ENCODE measurements at places on chromosomes 11 and 22.
A peak's percentile ranks its signal among the peaks of the same experiment; 100 is the strongest.

- DNase-seq = no peak
These were observed 31.9 kb downstream of the ANKK1 start for GRCh38 chr11:113419454-113420003.

- peak; percentile 31 for DNase-seq
These were observed 29.1 kb downstream of the DRD2 start for GRCh38 chr11:113446112-113446511.

DNA sequence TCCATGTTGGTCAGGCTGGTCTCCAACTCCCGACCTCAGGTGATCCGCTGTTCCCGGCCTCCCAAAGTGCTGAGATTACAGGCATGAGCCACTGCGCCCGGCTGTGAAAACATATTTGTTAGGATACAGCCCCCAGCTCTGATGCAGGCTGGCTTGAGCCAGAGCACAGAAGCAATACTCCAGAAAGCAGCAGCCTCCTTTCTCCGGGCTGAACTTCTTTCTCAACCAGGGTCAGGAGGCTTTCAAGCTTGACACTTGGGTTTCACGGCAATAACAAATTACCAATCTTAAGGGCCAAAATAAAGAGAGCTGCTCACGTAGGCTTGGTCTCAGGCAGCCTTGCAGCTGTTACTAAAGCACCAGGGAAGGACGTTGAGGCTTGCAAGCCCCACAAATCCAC lies 10.8 kb upstream of the CECR2 start:
- no peak for DNase-seq

DNA sequence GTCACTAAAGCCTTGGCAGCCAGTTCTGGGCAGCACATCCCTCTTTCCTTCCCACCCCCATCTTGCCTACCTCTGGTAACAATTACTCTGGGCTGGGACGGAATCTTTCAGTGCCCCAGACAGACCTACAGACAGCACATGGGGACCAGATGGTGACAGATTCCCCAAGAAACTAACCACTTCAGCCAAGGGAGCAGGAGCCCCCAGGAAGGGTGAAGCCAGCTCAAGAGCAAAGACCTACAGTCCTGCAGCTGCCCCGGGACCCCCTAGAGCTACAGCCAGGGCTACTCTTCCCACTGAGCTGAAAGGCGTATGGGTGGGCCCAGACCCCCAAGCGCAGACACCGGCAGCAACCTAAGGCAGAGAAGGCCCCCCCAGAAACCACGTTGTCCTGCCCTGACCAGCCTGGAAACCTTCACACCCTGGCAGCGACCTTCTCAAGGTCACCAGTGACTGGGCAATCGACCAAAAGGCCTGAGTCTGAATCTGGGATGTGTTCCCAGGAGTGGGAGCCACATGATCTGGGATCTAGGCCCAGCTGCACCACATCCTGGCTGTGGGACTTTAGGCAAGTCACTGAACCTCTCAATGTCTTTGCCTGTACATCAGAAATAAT lies 65.8 kb downstream of the LRRC32 start:
- peak; percentile 14 for DNase-seq

DNA sequence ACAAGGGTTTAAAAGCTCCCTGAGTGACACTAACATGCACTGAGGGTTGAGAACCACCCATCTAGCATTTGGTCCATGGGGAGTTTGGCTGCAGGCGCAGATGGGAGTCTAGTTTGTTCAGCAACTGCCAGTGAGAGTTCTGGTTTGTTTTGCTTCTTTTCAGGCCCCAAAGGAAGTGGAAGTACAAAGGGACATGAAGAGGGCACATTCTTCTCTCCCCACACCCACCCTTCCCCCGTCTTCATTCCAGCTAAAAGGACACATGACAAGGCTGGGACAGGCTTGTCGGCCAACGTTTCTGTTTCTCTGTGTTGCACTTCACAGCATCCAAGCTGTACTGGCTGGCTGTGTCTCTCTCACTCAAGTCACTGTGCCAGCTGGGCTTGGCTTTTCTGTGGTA lies 8.2 kb upstream of the ENDOD1 start:
- no peak for DNase-seq

- no peak for DNase-seq
These were observed 67.9 kb downstream of the DCUN1D5 start for GRCh38 chr11:103024086-103024485.

GRCh38 chr11:129191649-129192048 lies 476 bp downstream of the ARHGAP32 start:
- no peak for DNase-seq

DNA sequence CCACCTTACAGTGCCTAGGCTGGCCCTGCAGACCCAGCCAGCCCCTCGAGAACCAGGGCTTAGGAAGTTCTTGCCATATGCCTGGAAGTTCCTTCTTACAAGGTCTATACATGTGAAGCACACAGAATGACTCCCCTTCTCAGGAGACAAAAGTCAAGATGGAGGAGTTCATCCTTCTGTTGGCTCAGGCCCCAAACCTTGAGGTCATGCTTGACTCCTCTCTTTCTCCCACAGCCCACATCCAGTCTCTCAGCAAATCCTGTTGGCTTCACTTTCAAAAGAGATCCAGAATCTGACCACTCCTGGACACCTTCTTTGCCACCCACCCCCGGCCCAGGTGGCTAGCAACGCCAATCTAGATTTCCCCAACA lies 1.7 kb upstream of the CD248 start:
- DNase-seq = no peak

GRCh38 chr11:126149759-126150625 lies 61.5 kb downstream of the RPUSD4 start:
- no peak for DNase-seq

- no peak for DNase-seq
These were observed 138.7 kb downstream of the BBOX1 start for GRCh38 chr11:27179334-27179733.

DNA sequence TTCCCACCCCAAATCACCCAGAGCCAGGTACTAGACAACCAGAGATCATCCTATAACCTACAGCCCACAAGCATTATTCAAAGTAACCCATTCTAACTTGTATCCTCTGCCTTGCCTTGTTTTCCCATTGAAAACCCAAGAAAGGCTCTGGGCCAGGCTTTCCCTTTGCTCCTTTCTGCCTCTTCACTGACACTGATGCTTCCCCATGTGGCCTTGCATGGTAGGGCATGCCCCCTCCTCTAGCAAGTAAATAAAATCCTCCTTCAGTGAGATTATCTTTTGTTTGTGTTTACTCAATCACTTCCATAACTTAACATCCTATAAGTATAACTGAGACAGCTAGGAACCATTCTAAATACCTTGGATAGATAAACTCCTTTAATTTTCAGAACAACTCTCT lies 65.6 kb upstream of the FAR1 start:
- DNase-seq = no peak

DNA sequence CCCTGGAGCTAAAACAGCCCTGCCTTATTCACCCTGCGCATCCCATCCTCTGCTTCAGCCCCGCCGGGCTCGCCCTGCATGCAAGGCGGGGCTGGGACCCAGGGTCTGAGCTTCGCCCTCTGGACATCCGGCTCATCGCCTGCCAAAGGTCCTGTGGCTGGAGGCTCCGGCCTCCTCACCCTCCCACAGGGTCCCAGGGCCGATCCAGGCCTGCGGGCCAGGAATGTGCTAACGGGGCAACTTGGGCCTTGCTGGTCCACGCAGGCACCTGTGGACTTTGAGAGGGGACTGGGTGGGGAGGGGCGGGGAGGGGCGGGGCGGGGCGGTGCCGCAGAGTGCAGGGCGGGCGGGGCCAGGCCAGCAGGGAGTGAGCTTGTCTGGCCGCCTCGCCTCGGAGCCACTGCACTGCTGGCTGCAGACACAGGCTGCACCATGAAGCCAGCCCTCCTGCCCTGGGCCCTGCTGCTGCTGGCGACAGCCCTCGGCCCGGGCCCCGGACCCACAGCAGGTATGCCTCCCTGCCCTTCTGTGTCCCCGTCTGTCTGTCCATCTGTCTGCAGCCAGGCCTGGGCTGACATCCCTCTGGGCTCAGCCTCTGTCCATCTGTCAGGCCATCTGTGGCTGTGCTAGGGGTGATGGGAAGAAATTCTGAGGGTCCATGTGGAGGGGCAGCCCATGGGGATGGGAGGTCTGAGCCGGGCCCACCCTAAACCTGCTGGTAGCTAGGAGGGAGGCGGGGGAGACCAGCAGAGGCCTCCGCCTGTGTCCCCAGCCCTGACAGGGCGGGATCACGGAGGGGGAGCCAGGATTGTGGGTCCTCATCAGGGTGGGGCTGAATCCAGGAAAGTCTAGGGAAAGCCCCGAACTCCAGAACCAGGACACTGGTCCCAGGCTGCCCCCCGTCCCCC lies at the start of gene SUSD2:
Gene SUSD2, plus strand, starts transcription at position 400 of the 908 bp plus-strand sequence. Its CDS starts 33 bp downstream, at position 433.
- no peak for DNase-seq

GRCh38 chr11:68052137-68052873 lies 13.5 kb downstream of the TCIRG1 start:
- DNase-seq = no peak

DNA sequence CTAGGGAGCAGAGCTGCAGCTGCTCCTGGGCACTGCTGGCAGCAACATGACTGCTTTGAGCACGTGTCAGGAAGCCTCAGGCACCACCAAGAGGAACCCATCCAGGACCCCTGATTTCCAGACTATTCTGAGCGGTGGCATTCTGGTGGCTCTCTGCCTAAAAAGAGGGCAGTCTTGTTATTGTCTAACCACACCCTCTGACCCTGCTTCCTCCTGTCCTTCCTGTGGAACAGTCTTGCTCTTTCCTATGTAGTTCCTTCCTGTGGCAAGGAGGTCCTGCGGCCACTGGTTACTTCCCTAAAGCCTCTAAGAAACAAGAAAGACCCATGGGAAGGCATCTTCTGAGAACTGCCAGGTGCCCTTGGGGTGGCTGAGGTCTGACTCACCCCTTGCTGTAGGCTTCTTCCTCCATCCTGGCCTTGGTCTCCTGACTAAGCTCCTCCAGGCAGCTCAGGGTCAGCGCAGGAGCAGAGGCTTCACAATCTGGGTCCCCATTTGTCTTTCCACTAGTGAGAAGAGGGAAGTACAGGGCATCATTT lies 13.1 kb upstream of the LYVE1 start:
- DNase-seq = no peak

DNA sequence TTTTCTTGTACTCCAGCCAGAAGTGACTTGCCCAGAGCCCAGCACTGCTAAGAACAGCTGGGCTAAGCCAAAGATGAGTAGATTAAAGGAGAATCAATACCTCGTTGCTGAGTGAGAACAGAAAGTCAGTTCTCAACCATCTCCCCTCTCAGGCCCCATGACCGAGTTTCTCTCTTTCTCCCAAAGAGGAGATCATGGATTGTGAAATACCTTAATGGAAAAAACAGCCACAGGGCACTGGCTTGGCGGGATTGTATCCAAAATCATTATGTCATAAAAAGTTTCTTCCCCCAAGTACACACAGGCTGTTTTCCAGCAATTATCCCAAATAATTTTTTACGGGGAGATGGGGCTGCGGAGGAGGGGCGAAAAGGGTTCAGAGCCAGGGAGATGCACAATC lies 111.8 kb upstream of the TMEM45B start:
- no peak for DNase-seq

- no peak for DNase-seq
These were observed 220.7 kb upstream of the SESN3 start for GRCh38 chr11:95451682-95452081.

GRCh38 chr22:39520226-39521105 lies at the start of gene ATF4:
Gene ATF4 (plus strand): TSS chr22:39520562. CDS start chr22:39521446, 884 bp downstream.
- DNase-seq = peak; percentile 94

- DNase-seq = no peak
These were observed 3.8 kb downstream of the OR10S1 start for GRCh38 chr11:123973816-123974215.

DNA sequence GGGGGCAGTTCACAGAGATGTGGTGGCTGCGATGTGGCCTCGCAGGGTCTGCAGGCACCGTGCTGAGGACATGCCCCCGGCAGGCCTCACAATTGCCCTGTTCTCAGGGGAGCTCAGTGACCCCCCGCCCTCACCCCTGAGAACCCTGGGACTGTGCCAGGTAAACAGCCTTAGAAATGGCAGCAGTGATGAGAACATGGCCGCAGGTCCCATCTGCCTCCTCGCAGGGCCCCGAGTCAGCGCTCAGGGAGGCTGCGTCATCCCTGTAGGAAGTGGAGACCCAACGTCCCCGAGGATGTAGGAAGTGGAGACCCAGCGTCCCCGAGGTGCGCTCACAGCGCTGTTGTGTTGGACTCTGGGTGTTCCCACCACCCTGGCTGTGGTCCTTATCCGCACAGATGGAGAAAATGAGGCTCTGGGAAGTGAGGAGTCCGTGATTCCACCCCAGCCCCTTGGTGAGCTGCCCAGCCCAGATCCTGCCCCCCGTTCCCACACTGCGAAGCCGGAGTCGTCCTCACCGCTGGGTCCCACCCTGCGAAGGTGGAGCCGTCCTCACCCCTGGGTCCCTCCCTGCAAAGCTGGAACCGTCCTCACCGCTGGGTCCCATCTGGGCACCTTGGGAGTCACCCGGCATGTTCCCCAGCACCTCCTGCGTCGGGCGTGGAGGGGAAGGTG lies 1086.8 kb downstream of the BRD1 start:
- no peak for DNase-seq

DNA sequence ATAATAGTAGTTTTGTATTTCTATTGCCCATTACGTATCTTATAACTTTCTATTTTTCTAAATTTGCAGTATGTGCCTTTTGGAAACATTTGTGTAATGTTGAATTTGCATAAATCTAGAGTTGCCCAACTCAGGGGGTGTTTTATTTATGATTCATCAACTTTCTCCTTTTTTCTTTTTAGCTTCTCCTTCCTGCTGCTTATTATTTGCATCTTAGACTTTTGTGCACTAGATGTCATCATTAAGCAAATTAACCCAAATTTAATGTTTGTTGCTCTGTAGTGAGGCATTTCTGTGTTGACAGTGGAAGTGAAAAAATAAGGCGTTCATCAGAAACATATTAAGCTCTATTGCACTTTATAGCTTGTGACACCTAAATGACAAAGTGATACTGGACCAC lies 56.2 kb upstream of the ZBED5 start:
- no peak for DNase-seq

- no peak for DNase-seq
These were observed 6.7 kb downstream of the IFITM10 start for GRCh38 chr11:1743585-1744136.

GRCh38 chr11:75011357-75011756 lies 22.6 kb downstream of the NEU3 start:
- DNase-seq = no peak

Data from stimulated activated CD8-positive, alpha-beta memory T cell treated with anti-CD3 and anti-CD28 coated beads, Interleukin-4, amount 100 ng/mL, for 48 hours (primary cell).